Vagina (tissue), 2 donors: ENCODE measurements at places on chromosomes 11 and 22. TPM values are rescaled to one million over a fixed set of nuclear protein-coding genes. Genes with fewer than 3 reads are reported as not detected.
A peak's percentile ranks its signal among the peaks of the same experiment; 100 is the strongest.

Gene PTPRCAP
- total RNA-seq = 18.2 TPM

DNA sequence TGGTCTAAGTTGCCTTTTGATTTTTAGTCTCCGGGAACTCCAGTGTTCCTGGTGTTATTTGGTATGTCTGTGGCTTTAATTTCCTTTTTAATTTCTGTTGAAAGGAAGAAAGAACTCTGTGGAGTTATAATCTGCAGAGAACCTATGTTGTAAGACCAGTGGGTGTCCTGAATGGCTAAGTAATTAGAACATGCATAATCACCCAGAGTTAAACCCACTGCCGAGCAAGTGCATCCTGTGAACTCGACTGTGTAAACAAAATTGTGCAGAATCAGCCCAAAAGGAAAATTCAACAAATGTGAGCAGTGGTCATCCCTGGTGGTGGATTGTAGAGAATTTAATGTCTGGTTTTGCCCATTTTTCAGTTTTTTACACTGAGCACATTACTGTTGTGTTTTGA lies 162.5 kb downstream of the COMMD9 start:
- H3K4me3 ChIP-seq = no peak overlapping the region
- H3K4me1 ChIP-seq = peaks cover 10% of the 10 kb centered on the region
- no peaks in the 10 kb centered on the region for H3K36me3 ChIP-seq
- no peak for DNase-seq
- no peak overlapping the region for H3K27ac ChIP-seq

- peak overlapping the region; percentile 33 for H3K4me3 ChIP-seq
- peak overlapping the region; percentile 96 for H3K27ac ChIP-seq
- peaks cover 51% of the 10 kb centered on the region for H3K4me1 ChIP-seq
- H3K36me3 ChIP-seq = peaks cover 10% of the 10 kb centered on the region
- DNase-seq = no peak
Observed at GRCh38 chr11:68044145-68044813, 5.5 kb downstream of the TCIRG1 start.

DNA sequence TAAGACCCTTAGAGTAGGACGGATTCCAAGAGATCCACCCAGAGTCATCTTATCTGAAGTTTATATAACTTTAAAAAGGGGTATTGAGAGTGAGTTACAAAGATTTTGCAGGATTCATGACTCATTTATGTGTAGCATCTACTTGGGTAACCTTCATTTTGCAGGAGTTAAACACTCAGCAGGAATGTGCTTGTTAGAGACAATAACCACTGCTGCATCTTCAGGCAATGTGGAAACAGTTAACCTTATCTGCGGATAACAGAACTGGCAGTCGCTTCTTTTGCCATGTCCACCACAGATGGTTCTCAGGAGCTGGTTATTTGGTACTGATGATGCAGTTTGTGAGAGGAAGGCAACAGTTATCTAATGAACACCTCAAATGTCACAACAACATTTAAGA lies 417.9 kb upstream of the DDI1 start:
- H3K27ac ChIP-seq = no peak overlapping the region
- H3K36me3 ChIP-seq = no peaks in the 10 kb centered on the region
- H3K27me3 ChIP-seq = no peaks in the 10 kb centered on the region
- no peak overlapping the region for H3K4me3 ChIP-seq
- no peak for DNase-seq

GRCh38 chr22:17257121-17258001 lies 38.1 kb upstream of the ADA2 start:
- H3K4me1 ChIP-seq = peaks cover 21% of the 10 kb centered on the region
- peak overlapping the region; percentile 33 for H3K27ac ChIP-seq
- no peaks in the 10 kb centered on the region for H3K27me3 ChIP-seq
- H3K4me3 ChIP-seq = peak overlapping the region; percentile 15
- DNase-seq = no peak

DNA sequence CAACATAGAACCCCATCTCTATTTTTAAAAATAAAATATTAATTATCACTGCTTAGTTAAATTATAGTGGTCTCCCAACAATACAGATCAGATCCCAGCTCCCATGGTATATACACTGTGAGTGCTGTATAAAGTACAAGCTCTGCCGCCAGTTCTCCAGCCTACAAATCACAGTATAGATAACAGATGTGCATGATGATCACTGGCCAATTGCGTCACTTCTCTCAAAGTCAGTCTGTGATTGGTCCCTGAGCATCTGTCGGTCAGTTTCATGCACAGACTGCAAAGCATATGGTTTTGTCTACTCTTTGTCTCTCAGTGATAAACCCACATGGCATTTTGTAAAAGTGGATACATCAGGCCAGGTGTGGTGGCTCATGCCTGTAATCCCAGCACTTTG lies 15.7 kb downstream of the PPARA start:
- H3K36me3 ChIP-seq = no peaks in the 10 kb centered on the region
- H3K27me3 ChIP-seq = no peaks in the 10 kb centered on the region
- no peak overlapping the region for H3K27ac ChIP-seq
- H3K4me1 ChIP-seq = peaks cover 6% of the 10 kb centered on the region
